T-helper 1 cell (primary cell): ENCODE measurements at places on chromosomes 7 and 10.

- DNase-seq: no peak
Observed at GRCh38 chr10:14654821-14655382, 119.8 kb downstream of the FAM107B start.

- no peak for DNase-seq
Observed at GRCh38 chr7:22216832-22217475, 140.0 kb downstream of the RAPGEF5 start.

DNA sequence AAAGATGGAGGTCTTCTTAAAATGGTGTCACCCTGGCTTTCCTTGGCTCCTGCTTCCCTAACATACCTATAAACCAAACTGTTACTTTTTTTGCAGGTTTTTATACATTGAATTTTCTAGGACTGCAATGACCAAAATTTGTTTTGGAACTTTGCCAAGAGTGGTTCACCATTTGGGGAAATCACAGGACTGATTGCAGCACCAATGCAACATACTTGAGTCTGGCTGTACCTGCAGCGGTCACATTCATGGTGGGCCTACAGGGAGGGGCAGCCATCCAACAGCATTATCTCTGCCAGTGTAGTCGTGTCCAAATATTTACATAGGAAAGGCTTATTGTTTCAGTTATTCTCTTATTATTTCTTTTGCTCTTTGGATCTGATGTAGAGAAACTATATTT lies 69.0 kb downstream of the HACD1 start:
- no peak for DNase-seq

DNA sequence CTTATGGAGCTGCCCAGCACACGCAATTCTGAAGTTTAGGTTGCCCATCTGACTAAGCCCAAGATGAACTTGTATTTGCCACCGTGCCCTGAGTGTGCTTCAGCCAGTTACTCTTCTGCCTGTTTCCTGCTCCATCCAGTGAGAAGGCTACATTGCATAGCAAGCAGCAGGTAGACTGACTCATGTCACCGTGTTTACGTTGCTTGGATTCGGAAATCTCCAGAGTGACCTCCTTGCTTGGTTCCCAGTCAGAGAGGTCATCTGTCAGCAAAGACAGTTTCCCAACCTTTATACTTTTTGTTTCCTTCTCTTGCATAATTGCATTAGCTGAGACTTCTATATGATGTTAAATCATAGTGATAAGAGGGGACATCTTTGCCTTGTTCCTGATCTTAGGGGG lies 30.9 kb downstream of the NACAD start:
- no peak for DNase-seq

DNA sequence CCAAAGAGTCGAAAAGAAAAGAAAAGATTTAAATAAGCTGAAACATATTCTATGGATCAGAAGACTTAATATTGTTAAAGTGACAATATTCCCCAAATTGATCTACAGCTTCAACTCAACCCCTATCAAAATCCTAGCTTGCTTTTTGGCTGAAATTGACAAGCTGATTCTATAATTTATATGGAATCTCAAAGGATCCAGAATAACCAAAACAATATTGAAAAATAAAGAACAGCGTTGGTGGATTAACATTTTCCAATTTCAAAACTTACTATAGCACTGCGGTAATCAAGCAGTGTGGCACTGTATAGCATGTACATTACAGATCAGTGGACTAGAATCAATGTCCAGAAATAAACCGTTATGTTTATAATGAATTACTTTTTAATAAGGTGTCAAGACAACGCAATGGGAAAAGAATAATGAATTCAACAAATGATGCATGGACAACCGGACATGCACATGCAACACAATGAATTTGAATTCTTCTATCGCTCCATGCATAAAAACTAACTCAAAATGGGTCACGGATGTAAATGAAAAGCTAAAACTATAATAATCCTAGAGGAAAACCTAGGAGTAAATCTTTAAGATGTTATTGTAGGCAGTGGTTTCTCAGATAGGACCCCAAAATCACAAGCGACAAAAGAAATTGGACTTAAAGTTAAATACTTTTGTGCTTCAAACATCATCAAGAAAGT lies 1.6 kb upstream of the ALOX5 start:
- no peak for DNase-seq
